ENCODE measurements at places on chromosomes 1 and 21.

DNA sequence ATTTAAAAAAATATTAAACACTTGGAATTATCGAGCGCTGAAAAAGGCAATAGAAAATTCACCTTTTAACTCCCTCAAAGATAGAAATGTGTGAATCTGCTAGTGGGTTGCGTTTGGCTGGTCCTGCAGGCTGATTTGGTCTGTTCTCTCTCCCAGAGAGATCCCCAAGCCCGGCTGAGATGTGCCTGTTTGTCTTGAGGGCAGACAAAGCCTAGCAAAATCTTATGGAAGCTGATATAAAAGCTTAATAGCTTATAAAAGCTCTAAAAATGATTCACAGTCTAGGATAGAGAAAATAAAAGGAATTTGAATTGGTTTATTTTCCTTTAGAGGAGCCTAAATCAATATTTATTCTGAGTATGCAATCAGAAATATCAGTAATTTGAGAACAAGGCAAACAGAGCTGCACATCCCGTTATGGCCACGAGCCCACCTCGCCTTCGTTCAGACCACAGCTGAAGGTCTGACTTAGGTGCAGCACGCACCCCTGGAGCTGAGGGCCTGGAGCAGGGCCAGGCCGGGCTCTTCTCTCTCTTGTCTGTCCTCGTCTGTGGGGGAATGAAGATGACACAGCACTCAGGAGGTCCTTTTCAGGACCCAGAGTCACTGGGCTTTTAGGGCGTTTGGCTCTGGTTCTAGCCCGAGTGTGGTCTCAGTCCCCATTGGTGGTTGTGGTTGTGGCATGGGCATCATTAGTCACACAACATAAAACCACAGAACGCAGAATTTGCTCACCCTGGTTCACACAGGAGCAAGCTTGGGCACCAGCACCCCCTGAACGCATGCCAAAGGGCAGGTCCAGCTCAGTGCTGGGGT lies 18.6 kb downstream of the PDE9A start:
- no peak for DNase-seq

GRCh38 chr1:211642870-211643269 lies 32.6 kb downstream of the NEK2 start:
- no peak for DNase-seq

- DNase-seq = no peak
These were observed 135.3 kb downstream of the GABPA start for GRCh38 chr21:25870084-25870483.

GRCh38 chr1:64935551-64936155 lies 30.7 kb downstream of the JAK1 start:
- DNase-seq = no peak

- DNase-seq = no peak
These were observed 8.1 kb upstream of the C1QTNF12 start for GRCh38 chr1:1254667-1254998.
